T-helper 1 cell (primary cell): ENCODE measurements at places on chromosomes 6 and 20.

DNA sequence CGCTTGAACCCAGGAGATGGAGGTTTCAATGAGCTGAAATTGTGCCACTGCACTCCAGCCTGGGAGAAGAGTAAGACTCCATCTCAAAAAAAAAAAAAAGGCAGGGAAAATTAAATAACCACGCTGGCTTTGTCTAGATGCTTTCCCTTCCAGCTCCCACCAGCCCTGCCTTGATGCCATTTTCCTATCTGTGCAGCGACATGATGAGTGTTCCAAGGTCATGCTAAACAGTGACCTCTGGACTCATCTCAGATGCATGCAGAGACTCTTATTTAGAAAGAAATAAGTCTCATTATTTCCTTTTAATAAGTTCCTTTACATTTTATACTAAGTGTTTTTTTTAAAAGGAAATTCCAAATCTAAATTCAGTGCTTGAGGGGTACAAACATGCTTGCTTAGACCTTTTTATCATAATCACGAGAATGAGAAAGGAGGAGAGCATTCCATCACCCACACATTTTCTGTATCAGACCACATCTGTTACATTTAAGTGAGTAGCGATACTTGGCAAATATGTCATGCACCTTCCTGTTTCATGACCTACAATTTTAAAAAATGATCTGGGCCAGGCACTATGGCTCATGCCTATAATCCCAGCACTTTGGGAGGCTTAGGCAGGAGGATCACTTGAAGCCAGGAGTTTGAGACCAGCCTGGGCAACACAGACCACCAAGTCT lies 101.1 kb upstream of the RREB1 start:
- no peak for DNase-seq

- DNase-seq, result no peak
Measured at GRCh38 chr20:19677336-19677735, 80.7 kb upstream of the RIN2 start.

DNA sequence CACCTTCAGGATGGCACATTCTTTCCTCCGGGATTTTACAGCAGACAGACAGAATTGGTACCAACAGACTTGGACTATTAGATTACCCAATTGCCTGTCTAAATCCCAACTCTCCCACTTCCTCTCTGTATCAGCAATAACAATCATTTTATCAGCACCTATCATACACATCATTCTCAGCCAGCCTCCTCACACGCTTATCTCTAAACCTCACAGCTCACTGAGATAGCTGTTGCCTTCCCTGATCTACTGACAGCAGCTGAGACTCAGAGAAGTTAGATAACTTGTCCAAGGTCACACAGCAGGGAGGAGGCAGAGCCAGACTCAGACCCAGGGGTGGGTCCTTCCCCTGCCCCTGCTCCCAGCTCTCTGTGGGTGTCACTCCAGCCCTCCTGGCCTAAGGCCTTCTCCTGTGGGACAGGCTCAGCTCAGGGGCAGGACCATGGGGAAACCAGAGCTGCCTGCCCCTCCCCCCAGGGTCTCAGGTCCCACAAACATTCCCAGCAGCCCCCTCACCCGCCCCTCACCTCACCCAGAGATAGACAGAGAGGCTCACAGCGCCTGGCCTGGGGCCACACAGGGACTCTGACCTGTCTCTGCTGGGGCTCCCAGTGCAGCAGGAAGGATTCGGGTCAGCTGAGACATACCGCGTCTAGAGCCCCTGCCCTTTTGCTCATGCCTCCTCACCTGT lies 92.8 kb downstream of the GRM4 start:
- no peak for DNase-seq

DNA sequence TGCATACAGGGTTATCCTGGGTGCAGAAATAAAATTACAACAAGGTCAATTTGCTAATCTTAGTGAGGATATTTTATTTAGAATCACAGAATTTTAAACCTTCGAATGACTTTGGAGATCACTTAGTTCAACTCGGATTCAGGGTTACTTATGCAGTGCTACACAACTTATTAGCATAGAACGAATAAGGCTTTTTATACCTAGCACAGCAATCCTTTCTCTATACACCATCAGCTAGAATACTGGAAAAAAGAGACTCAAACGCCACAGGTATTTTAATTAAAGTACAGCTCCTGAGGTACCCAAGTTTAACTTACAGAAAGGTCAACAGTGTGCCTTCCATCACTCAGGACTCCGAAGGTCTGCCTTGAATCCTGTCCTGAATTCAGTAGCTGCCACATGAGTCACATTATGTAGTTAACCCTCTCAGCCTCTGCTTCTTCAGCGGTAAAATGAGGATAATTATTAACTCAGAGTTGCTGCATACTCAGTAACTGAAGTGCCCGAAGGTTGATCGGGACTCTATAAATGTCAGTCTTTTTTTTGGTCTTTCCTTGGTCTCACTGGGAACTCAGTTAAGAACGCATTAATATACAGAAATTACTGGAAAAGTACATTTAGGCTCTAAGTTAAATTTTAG lies 6.0 kb upstream of the QKI start:
- no peak for DNase-seq

DNA sequence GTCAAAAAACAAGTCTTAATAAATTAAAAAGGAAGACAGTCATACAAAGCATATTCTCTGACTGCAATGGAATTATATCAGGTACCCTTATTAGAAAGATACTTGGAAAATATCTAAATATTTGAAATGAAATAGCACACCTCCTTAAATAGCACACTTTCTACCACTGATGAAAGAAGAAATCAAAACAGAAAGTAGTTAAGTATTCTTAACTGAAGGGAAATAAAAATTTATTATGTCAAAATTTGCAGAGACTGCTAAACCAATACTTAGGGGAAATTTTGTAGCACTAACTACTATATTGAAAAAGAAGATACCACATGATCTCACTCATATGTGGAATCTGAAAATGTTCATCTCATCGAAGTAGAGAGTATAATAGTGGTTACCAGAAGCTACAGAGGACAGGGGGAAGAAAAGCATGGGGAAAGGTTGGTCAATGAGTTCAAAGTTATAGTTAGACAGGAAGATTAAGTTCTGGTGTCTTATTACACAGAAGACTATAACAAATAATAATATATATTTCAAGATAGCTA lies 112.2 kb downstream of the ASCC3 start:
- DNase-seq, result no peak

DNA sequence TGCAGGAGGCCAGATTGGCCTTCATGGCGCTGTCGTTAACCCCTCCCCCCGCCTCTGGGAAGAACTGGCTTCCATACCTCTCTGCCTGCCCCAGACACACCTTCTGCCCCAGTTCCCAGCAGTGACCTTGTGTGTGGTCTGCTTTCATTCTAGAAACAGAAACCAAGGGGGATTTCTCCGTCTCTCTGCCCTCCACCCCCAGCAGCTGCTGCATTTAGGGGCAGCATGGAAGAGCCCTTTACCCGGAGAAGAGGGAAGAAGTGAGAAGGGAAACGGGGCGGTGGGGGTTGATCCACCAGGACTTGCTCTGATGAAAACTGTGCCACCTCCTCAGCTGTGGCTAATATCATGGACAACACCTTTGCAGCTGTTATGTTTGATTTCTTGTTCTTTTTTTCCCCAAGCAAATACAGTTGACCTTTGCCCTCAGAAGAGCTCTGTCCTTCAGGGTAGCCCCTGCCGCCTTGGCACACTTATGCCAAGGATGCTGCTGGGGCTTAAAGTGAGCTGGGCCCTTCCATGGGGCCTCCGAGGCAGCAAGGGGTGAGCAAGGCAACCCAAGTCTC lies 6.1 kb downstream of the GLP1R start:
- DNase-seq, result no peak

- no peak for DNase-seq
Measured at GRCh38 chr6:116108836-116109235, 8.2 kb downstream of the NT5DC1 start.

DNA sequence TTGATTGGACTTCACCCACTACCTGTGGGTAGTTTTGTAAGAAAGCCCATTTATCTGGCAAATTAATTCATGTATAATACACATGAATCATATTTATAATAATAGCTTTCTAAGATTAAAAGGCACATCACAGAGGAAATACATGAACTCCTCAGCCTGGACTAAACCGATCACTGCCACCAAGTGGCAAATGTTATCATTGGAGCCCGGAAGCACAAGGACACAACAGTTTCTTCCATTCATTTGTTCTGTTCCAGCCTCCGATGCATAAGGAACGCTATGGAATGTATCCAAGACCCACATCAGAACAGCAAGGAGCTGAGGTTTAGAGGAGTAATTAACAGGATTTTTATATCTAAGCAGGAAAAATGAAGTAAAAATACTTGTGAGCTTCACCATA lies 13.9 kb upstream of the IPCEF1 start:
- no peak for DNase-seq

DNA sequence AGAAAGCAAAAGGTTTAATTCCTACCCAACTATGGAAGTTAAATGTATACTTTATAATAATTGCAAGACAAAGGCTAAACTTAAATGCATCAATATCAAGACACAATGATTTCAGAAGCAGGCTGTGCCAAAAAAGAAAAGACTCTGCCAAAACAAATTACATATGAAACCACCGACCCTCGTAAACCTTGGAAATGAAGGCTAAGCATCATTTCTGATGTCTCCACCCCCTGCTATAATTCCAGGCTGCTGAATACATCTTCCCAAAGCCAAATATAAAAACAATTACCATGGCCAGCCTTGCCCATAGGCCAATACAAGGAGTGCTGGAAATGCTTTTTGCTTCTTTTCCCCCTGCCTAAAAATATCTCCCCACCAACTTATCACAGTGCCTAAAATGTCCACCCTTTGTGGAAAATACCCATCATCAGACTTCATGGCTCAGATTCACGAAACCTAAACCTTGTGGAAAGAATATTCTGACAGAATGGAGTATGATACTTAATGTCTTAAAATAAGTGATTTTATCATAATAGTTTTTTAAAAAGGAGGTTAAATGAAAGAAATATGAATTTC lies 37.4 kb downstream of the RCAN2 start:
- no peak for DNase-seq

- DNase-seq, result no peak
Measured at GRCh38 chr6:107827541-107827940, 3.4 kb upstream of the SCML4 start.

DNA sequence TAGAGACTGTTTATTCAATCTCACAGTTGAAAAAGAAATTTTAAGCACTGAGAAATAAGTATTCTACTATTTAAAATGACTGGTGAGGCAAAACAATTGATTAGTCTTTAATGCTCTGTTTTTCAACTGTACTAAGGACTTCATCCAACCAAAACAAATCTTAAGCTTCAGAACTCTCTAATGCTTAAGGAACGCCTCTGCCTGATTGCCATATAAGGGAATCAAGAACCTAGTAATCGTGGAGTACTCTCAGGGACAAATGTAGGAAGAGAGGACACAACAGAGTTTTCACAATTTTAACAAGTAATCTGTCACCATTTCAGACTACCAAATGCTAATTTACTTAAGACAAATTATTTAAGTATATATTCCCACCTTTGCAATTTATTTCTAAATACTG lies 16.1 kb downstream of the FBXO30 start:
- DNase-seq, result no peak

- DNase-seq, result no peak
Measured at GRCh38 chr6:161265554-161265953, 8.3 kb downstream of the AGPAT4 start.

DNA sequence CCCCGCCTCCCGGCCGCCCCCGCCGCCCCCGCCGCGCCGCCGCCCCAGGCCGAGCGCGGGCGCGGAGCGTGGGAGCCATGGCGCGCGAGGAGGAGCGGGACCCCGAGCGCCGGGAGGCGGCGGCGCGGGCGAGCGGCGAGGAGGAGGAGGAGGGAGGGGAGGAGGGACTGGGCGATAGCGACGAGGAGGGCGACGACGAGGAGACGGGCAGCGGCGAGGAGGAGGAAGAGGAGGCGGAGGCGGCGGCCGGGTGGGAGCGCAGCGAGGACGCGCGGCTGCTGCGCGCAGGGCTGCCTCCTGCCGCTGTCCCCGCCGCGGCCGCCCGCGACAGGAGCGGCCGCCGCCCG lies at the start of gene SLC24A3:
Gene SLC24A3, plus strand, starts transcription at position 174 of the 347 bp plus-strand sequence.
- no peak for DNase-seq
